T-cell (primary cell): ENCODE measurements at places on chromosomes 4 and X.

GRCh38 chr4:5124876-5125275 is 73.6 kb downstream of the STK32B start:
- H3K36me3 ChIP-seq: no peaks in the 10 kb centered on the region
- no peak overlapping the region for H3K4me3 ChIP-seq
- H3K27ac ChIP-seq: no peak overlapping the region
- H3K4me1 ChIP-seq: no peaks in the 10 kb centered on the region
- no peak for DNase-seq

- H3K36me3 ChIP-seq: no peaks in the 10 kb centered on the region
- peaks cover 27% of the 10 kb centered on the region for H3K4me1 ChIP-seq
- no peak overlapping the region for H3K4me3 ChIP-seq
- H3K27ac ChIP-seq: no peak overlapping the region
Observed at GRCh38 chrX:133746593-133746992, 238.8 kb downstream of the GPC3 start.

GRCh38 chrX:114924856-114925255 is 92.6 kb downstream of the IL13RA2 start:
- no peaks in the 10 kb centered on the region for H3K4me1 ChIP-seq
- H3K27me3 ChIP-seq: no peaks in the 10 kb centered on the region
- no peak overlapping the region for H3K4me3 ChIP-seq
- DNase-seq: no peak

DNA sequence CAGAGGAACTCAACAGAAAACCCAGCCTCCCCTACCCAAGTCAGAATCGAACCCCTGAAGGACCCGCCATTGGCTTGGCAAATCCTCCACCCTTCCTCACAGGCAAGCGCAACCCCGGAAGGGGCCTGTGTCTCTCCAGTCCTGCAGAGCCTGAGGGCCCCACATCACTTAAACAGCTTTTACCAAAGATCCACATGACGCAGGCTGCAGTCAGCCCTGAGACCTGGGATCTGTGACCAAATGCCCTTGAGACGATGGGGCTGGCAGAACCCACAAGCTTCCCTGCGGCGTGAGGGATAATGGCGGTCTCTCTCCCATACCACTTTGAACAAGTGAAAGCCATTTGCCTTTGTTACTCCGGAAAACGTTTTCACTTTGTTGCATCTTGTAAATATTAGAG is 54.9 kb downstream of the ACOX3 start:
- no peaks in the 10 kb centered on the region for H3K4me1 ChIP-seq
- no peaks in the 10 kb centered on the region for H3K27me3 ChIP-seq
- DNase-seq: no peak
- no peak overlapping the region for H3K27ac ChIP-seq
- no peak overlapping the region for H3K4me3 ChIP-seq

DNA sequence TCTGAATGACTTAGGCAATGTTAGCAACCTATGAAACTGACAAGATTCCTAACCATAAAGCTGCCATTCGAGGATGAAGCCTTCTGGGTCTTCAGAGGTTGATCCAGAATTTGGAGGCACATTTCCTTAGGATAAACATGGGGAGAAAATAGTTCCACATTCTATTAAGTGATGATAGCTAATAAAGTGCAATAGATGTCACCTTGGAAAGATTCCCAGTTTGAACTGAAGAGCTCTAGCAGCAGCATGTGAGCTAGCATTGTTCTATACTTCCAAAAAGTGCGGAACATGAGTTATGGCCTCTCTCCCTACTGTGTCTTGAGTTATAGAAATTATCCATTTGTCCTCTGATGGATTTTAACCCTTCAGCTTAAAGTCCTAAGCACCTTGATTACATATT is 991.4 kb upstream of the SLIT2 start:
- no peak overlapping the region for H3K4me3 ChIP-seq
- H3K27ac ChIP-seq: no peak overlapping the region
- H3K36me3 ChIP-seq: no peaks in the 10 kb centered on the region

- H3K36me3 ChIP-seq: no peaks in the 10 kb centered on the region
- H3K27ac ChIP-seq: no peak overlapping the region
- H3K4me1 ChIP-seq: no peaks in the 10 kb centered on the region
- DNase-seq: no peak
Observed at GRCh38 chrX:134406356-134407064, 53.5 kb upstream of the HPRT1 start.

DNA sequence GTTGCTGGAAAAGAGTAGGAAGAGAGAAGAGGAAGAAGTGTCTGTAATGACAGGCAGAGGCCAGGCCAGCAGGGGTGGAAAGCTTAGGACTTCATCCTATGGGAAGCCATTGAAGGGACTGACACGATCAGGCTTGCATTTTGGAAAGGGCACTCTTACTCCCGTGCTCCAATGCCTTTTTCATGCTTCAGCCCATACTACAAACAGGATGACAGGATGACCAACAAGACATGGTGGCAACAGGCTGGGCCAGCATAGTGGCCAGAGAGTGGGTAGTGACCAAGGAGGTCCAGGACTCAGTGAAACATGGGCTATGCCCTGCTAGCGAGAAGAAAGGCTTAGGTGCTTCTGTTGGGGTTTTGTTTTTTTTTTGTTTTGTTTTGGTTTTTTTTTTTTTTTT is 2.6 kb upstream of the KLF3 start:
- H3K27me3 ChIP-seq: no peaks in the 10 kb centered on the region

- H3K4me1 ChIP-seq: no peaks in the 10 kb centered on the region
- DNase-seq: no peak
- H3K4me3 ChIP-seq: no peak overlapping the region
Observed at GRCh38 chr4:62126064-62126732, 926.1 kb downstream of the ADGRL3 start.

- H3K36me3 ChIP-seq: no peaks in the 10 kb centered on the region
- H3K27ac ChIP-seq: no peak overlapping the region
- peaks cover 90% of the 10 kb centered on the region for H3K27me3 ChIP-seq
- no peak overlapping the region for H3K4me3 ChIP-seq
- no peaks in the 10 kb centered on the region for H3K4me1 ChIP-seq
Observed at GRCh38 chr4:3858046-3858730, 92.0 kb downstream of the ADRA2C start.

- no peak for DNase-seq
- no peaks in the 10 kb centered on the region for H3K27me3 ChIP-seq
- H3K36me3 ChIP-seq: peaks cover 59% of the 10 kb centered on the region
- H3K4me3 ChIP-seq: no peak overlapping the region
Observed at GRCh38 chr4:87114245-87115062, 106.0 kb downstream of the KLHL8 start.

DNA sequence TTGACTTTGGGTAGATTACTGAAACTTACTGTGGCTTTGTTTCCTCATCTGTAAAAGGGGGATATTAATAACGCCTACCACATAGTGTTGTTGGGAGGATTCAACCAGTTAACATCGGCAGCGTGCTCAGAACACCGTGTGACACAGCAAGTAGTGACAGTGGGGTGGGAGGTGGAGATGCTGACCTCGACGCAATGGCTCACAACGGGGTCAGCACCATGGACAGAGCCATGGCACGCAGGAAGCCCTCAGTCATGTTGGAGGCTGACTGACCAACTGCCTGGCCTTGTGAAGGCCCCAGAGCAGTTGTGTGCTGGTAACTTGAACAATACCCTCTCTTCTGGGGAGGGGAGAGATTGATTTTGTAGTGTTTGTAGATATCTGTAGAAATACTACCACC is 93.2 kb downstream of the WFS1 start:
- no peaks in the 10 kb centered on the region for H3K36me3 ChIP-seq
- H3K27me3 ChIP-seq: peaks cover 32% of the 10 kb centered on the region
- DNase-seq: no peak
- no peak overlapping the region for H3K4me3 ChIP-seq
- no peak overlapping the region for H3K27ac ChIP-seq
- H3K4me1 ChIP-seq: no peaks in the 10 kb centered on the region

GRCh38 chr4:104967034-104967401 is 179.7 kb upstream of the TET2 start:
- no peak overlapping the region for H3K4me3 ChIP-seq
- no peaks in the 10 kb centered on the region for H3K27me3 ChIP-seq
- H3K27ac ChIP-seq: peak overlapping the region; percentile 63
- no peaks in the 10 kb centered on the region for H3K36me3 ChIP-seq
- H3K4me1 ChIP-seq: peaks cover 7% of the 10 kb centered on the region

GRCh38 chrX:65643531-65644052 is 23.9 kb upstream of the MSN start:
- no peaks in the 10 kb centered on the region for H3K4me1 ChIP-seq
- H3K36me3 ChIP-seq: no peaks in the 10 kb centered on the region
- H3K27ac ChIP-seq: no peak overlapping the region
- DNase-seq: no peak
- no peak overlapping the region for H3K4me3 ChIP-seq

DNA sequence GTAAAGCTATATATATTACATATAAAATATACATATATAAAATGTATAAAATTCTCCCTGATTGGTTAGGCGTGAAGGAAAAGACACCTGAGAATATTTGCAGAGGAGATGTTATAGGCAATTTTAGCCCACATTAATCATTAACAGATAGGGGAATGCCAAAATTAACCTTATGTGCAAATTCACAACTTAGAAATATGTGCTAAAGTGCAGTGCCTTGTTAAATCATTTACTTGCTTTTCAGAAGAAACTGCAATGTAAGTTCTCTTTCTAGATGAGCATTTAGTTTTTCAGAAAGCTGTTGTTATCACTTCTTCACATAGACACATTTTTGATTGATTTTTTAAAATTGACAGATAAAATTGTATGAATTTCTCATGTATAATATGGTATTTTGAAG is 5.6 kb downstream of the TASL start:
- no peak overlapping the region for H3K4me3 ChIP-seq
- H3K27ac ChIP-seq: no peak overlapping the region
- DNase-seq: no peak

DNA sequence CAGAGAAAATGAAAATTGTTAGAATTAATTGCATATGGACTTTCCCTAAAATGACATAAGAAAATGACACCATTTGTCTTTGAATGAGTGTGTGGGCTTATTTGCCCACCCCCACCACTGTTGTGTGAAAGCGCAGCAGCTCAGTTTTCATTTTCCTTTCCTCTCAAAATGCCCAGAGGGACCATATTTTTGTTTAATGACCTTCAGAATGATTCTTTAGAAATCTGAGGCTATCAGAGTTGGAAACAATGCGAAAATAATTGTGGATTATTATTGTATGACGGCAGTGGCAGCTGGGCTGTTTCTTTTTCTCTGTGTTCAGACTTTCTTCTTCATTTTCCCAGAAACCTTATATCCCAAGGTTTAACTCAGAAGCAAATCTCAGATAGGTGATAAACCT is 44.6 kb upstream of the TEX13A start:
- no peak overlapping the region for H3K27ac ChIP-seq
- no peaks in the 10 kb centered on the region for H3K4me1 ChIP-seq
- no peaks in the 10 kb centered on the region for H3K27me3 ChIP-seq
- H3K4me3 ChIP-seq: no peak overlapping the region
- no peak for DNase-seq
- H3K36me3 ChIP-seq: no peaks in the 10 kb centered on the region

DNA sequence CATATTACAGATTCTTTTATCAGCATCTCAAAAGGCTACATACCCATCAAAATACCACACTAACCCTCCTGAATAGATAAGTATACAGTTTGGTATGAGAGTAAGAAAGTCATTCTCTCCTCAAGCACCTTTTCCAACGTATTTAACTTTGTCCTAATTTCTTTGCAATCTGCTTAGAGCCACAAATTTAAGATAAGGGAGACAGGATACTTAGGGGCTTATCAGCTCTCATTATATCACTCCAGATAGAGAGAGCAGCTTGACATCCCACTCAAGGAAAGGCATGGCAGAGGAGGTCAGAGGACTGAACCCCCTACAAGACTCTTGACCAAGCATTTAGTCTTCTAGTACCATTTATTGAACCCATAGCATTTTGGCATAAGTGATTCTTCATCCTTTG is 262.4 kb downstream of the ADGRA3 start:
- no peak for DNase-seq
- no peaks in the 10 kb centered on the region for H3K4me1 ChIP-seq
- H3K27ac ChIP-seq: no peak overlapping the region
- no peaks in the 10 kb centered on the region for H3K36me3 ChIP-seq

GRCh38 chr4:23903859-23904438 is 14.1 kb upstream of the PPARGC1A start:
- no peaks in the 10 kb centered on the region for H3K27me3 ChIP-seq
- DNase-seq: no peak
- no peak overlapping the region for H3K27ac ChIP-seq
- H3K36me3 ChIP-seq: no peaks in the 10 kb centered on the region
- no peak overlapping the region for H3K4me3 ChIP-seq
